Activated CD8-positive, alpha-beta T cell treated with anti-CD3 and anti-CD28 coated beads, Interleukin-2, amount 10 ng/mL, durations not matched to agents 7 days and 5 days (primary cell): ENCODE measurements at places on chromosomes 3 and 15. TPM values are rescaled to one million over a fixed set of nuclear protein-coding genes. Genes with fewer than 3 reads are reported as not detected.

The GOLGA8T gene
- total RNA-seq, result 1.3 TPM

- DNase-seq, result no peak
Observed at GRCh38 chr3:65401359-65402305, 637.1 kb downstream of the MAGI1 start.

The SPTBN5 gene
- 0.21 TPM for total RNA-seq

- no peak for DNase-seq
Observed at GRCh38 chr3:190865828-190866227, 3.3 kb upstream of the GMNC start.

The MOBP gene
- total RNA-seq, result not detected

GRCh38 chr3:129314386-129315222, 35.9 kb downstream of the HMCES start:
- DNase-seq, result peak; percentile 77

DNA sequence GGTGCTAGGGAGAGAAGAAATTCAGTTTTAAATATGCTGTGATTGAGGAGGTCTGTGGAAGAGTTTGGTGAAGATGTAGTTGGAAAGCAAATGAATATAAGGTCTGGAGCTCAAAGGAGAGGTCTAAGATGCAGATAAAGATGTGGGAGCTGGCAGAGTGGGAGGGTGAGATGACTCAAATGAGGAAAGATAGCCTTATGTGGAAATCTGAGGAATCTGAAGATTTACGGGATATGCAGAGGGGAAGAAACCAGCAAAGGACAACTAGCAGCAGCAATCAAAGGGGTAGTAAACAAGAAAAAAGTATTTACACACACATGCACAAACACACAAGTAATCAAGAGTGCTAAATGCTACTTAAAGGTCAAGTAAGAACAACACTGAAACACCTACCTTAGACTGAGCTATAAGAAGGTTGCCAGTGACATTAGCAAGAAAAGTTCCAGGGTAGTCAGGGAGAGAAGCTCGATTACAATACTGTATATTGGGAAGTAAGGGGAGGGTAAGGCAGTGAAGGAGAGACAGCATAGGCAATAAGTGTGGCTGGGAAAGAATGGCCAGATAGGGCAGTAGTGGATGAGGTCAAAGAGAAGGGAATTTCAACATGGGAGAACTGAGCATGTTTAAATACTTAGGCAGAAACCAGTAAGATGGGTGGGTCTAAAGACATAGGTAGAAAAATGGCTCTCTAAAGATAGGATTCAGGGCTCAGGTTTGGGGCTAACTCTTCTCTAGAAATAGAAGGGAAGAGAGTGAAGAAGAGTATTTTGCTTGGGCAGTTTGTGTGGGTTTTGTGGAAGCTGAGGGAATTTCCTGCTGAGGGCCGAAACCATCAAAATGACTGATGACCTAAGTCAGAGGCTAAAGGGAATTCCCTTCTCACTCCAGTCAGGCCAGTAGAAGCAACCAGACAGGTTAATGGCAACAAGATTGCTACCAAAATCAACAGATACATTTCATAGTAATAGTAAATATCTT, 8.9 kb downstream of the CMTM6 start:
- DNase-seq, result no peak

The SORD gene
- total RNA-seq, result 7.1 TPM

GRCh38 chr15:33168444-33168843, 26.1 kb downstream of the FMN1 start:
- DNase-seq, result no peak

- no peak for DNase-seq
Observed at GRCh38 chr15:69090197-69090948, 70.1 kb upstream of the GLCE start.
